ENCODE measurements at places on chromosomes 7 and 10.

GRCh38 chr7:47008461-47008860, 573.5 kb downstream of the TNS3 start:
- no peak for DNase-seq

DNA sequence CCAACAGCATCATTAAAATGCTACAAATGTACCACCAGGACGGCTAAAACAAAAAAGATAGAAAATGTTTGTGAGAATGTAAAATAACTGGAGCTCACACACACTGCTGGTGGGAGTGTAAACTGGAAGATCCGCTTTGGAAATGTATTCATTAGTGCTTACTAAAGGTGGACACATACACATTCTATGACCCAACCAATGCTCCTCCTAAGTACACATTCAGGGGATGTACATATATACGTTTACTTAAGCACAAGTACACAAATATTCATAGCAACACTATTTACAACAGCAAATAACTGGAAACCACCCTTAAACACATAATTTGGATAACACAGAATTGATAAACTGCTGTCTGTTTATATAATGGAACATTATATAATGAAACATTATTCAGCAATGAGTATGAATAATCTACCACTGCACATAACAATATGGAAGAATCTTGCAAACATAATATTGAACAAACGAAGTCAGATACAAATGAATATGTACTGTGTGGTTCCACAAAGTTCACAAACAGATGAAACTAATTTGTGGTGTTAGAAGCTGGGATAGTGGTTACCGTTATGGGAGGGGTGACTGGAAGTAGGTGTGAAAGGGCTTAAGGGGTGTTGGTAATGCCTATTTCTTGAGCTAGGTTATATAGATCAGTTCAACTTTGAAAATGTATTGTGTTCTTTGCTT, 52.1 kb downstream of the STRA8 start:
- no peak for DNase-seq

DNA sequence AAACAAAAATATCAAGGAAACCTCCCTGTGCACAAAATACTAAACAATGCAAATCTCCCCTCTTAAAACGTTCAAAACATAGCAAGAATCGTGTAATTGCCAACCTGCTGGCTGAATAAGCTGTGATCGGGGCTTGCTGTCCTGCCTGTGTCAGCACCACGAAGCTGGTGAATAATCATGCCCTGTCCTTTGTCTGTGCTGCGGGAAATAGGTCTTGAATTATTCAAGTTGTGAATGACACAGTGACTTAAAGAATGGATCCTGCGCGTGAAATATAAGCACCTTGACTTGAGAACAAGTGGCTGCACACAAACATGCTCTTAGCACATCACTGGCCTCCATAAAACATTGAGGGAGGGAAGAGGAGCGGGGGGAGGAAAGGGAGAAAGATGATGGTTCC, 130.2 kb downstream of the OAT start:
- DNase-seq: no peak

DNA sequence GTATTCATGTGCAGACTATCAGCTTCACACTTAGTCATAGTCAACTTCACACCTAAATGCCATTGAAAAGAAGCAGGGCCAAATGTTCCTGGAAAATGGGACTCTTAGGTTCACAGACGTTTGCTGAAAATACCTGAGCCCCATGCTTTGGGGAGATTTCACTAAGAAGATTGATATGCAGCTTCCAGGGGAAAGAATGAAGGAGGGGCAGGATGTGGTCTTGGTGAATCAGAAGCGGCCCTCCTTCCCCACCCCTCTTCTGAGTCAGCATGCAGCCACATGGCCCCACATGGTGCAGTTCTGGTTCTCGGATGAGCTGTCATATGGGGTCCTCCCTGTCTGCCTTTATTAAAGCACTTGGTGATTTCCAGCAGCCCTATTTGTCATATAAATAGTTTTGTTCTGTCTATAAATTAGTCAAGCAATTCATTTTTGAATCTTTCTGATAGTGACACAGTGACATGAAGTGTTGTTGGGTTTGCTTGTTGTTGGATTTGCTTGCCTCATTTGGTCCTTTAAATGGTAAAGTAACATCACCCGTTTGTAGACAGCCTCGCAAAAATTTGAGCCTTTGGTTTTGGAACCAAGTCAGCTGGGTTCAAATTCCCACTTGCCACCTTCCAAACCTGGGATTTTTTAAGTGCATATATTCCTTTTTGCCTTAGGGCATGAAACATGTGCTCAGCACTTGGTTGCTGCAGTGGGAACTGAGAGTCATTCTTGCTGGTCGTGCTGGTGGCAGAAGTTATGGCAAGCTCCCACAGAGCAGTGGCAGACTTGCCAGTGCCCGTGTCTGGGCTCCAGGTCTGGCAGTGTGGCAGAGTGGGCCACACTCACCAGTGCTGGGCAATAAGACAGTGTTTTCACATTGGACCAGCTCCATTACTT, 68.1 kb upstream of the CDK6 start:
- DNase-seq: no peak

DNA sequence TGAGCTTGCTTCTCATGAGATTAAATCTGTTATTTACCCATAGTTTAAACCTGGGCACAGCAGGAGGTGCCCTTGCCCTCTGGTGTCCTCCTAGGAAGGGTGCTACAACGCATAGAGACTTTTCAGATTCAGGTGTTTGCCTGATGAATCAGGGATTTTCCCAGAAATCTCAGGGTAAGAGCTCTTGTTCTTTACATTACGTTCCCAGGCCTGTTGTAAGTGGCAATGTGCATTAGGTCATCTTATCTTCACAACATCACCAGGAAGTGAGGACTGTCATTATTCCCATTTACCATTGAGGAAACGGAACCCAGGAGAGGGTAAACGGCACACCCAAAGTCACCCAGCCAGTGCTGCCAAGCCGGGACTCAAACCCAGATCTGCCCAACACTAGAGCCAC, 73.0 kb downstream of the NHLRC2 start:
- no peak for DNase-seq
